ENCODE measurements at places on chromosomes 12 and 14.

GRCh38 chr14:37625597-37626595 lies 30.5 kb downstream of the TTC6 start:
- no peak for DNase-seq

- DNase-seq: no peak
These were observed 259.5 kb downstream of the MSRB3 start for GRCh38 chr12:65537978-65538377.

DNA sequence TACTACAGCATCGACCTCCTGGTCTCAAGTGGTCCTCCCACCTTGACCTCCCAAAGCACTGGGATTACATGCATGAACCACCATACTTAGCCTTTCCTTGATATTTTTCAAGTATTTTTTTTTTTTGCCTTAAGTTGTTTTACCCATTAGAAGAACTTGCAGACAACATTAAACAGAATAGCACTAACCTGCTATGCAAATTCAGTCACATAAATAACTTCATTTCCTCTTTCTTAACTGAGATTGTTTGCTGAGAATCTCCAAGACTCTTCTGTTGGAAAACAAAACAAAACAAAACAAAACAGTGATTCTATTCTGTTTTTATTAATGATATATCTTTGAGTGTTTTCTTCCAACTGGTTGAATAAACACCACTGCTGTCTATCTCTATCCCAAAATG lies 115.9 kb upstream of the IFNG-AS1 start:
- no peak for DNase-seq

- DNase-seq: no peak
These were observed 4.0 kb upstream of the TESPA1 start for GRCh38 chr12:54988402-54989054.

DNA sequence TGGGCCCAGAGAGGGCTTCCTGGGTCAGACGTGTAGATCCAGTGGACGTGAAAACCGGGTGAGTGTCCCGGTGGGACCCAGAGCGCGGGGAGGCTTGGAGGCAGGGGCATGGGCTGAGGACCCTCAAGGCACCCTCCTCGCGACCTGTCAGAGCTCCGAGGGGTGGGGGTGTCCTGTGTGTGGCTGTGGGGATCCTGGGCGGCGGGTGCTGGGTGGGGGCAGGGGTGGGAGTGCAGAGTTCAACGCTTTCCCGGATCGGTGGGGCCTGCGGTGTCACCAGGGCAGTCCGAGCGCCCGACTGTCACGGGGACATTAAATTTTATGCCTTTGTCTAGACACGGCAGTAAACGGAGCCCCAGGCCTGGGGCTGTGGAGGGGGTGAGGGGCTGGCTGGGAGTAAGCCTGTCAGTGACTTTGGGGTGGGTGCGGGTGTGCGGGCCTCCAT lies 1.0 kb downstream of the TMEM121 start:
- no peak for DNase-seq

DNA sequence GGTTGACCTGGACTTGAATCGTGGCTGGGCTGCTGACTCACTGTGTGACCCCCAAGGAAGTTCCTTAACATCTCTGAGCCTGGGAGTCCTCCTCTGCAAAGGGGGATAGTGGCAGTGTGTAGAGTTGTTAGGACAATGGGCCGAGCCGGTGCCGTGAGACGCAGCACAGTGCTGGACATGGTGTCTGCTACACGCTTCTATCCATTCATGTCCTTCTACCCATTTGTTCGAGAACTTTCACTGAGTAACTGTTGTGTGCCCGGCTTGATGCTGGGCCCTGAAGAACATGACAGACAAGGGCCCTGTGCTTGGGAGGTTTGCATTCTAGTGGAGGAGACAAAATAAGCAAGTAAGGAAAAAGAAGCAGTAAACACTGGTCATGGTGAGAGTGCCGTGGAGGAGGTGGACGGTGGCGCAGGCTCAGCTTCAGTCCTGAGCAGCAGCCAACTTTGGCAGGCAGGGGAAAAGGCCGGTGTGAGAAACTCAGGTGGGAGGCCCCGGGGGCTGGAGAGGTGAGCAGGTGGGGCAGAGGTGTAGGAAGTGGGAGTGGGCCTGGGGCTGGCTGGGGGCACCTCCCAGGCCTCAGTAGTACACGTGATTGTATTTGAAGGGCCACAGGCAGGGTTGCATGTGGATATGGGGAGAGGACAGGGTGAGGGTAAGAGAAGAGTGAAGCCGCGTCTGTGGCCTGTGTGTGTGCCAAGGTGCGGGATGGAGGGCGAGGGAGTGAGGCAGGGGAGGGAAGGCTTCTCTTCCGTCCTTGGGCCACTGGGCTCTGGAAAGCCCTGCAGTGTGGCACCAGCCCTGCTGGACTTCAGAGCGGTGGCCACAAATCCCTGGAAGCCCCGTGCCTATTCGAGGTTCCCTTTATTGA lies 13.8 kb downstream of the VASH1 start:
- no peak for DNase-seq

- DNase-seq: no peak
These were observed 136.9 kb downstream of the ITPR2 start for GRCh38 chr12:26696048-26696612.

GRCh38 chr12:121649322-121649721 lies 20.1 kb downstream of the MORN3 start:
- no peak for DNase-seq

DNA sequence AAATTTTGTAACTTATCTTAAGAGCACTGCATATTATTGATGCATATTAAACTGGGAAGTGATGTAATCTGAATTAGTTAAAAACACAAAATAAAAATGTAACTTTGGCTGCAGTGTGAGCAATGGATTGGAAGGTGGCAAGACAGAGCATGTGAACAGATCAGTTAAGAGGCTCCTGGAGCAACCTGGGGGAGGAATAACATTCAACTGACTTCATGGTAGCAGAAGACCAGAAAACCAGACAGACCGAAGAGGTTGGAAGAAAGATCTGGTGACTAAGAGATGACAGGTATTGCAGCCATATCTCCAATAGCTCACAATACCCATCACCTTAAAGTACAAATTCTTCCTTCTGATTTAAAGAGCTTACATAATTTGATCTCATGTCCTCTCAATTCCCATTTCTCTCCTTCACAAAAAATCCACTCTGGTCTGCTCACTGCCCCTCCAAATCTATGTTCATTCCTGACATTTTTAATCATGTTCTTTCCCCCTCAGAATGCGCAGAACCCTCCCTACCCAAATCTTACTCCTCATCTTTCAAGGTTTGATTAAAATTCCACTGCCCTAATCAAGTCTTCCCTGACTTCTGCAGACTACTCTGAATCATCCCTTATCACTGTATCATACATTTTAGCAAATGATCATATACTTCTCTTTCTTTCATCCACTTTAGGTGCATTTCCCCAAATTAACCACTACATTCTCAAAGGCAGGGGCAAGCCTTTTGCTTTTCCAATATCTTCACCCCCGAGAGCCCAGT lies 51.5 kb downstream of the DUSP16 start:
- no peak for DNase-seq

DNA sequence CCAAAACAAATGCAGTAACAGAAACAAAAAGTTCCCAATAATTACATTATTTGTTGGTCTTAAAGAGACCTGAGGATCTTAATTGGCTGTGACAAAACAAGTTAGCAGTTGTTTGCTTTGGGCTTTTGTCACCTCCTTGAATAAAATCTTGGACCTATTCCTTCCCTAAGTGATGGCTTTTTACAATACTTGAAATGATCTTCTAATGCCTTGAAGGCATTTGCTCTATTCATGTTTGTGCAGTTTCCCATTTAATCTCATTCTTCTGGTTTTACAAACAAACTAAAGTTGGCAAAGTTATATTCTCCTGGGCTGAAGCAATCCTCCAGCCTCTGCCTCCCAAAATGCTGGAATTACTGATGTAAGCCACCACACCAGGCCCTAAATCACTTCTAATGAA lies 98.8 kb downstream of the OSBPL8 start:
- no peak for DNase-seq

DNA sequence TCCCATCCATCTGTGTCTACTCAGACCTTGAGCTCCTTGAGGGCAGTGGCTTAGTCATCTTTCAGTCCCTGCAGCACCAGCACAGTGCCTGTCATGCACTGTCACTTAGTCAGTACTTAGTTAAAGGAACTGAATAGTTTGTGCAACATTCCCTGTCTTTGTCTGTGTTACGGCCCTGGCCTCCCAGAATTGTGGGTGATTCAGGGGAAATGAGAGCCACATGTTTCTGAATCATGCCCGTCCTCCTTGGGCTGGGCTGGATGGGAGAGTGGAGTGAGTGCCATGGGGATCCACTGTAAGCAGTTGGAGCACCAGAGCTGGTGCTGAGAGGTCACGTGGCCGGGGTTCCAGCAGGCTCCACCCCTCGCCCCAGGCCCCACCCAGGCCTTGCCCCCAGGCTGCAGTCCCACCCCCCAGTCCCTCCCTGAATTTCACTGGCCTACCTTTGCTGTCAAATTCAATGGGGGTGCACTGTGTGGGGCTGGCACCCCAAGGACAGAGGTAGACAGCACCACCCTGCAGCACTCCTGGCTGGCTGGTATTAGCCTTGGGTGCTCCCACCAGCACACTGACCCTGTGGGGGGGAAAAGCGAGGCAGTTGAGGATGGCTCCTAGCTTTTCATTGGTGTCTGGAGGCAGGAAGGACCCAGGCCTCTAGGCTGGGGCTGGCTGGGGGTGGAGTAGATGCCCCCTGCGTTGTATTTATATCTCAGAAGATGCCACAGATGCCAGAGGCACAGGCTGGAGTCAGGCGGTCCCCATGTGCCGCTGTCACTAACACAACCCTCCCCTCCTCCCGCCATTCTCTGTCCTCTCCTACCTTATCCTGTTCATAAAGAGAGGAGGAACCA lies 7.5 kb downstream of the ITGA5 start:
- peak; percentile 41 for DNase-seq

DNA sequence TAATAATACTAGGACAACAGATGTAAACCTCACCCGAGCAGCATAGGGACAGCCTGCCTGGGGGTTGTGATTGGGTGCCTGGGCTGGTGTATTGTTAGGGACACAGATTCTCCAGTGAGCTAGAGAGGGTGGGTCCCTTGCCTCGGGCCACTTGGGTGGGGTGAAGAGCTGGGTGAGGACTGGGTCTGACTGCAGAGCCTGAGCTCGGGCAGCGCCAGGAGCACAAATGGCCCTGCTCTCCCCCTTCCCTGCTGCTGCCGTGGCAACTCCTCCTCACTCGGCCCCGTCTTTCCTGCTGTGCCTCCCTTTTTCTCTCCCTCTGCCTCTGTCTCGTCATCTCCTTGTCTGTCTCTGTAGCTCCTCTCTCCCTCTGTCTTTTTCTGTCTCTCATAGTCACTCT lies 115.4 kb downstream of the GLT1D1 start:
- DNase-seq: no peak

GRCh38 chr12:103313894-103314293 lies 181.9 kb downstream of the C12orf42 start:
- no peak for DNase-seq

GRCh38 chr12:592024-592505 lies 71.2 kb downstream of the NINJ2 start:
- no peak for DNase-seq

GRCh38 chr14:69660344-69661193 lies 49.2 kb downstream of the SUSD6 start:
- no peak for DNase-seq

- no peak for DNase-seq
These were observed 8.0 kb downstream of the KLHL33 start for GRCh38 chr14:20428010-20428365.

GRCh38 chr12:105352940-105353635 lies 22.6 kb downstream of the C12orf75 start:
- no peak for DNase-seq
